ENCODE measurements at places on chromosomes 13 and 19.

DNA sequence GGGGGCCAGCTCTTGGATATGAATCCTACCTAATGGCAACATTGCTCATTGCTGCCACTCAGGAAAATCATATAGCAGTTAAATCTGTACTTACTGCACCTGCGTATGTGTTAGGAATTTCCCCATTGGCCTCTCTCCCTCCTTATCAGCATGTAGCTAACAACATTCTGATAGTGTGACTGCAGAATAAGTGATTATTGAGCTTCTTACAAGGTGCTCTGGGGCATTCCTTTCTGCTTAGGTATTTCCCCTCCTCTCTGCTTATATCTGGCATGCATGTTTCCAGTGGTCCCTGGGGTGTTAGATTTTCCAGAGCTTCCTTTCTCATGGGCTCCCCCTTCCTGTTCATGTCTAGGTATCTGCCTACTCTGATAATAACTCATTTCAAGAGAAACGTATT, 414.1 kb upstream of the SLITRK1 start:
- no peak for DNase-seq

DNA sequence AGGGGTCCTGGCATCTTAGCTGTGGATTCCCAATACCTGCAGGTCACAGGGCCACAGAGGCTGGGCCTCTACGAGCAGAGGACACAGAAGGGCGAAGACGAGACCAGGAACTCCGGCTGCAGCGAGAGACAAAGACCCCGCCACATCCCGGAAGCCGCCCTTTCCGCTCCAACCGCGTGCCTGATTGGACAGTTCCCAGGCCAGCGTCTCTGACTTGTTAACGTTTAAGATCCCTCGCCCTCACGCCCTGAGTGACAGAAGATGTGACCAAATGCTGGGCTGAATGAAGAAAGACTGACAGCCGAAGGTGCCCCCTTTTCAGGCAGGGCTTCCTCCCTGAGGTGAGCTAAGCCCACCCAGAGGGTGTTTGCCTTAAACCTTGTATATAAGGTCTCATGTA, at the start of gene ZNF98:
ZNF98 (minus strand) TSS at position 136 of the 400 bp plus-strand sequence; CDS start at position 14, 122 bp downstream.
- DNase-seq, result no peak

GRCh38 chr19:1232652-1233072, 5.1 kb downstream of the CBARP start:
- DNase-seq, result no peak

- no peak for DNase-seq
Observed at GRCh38 chr19:591099-591958, 1.6 kb downstream of the HCN2 start.

DNA sequence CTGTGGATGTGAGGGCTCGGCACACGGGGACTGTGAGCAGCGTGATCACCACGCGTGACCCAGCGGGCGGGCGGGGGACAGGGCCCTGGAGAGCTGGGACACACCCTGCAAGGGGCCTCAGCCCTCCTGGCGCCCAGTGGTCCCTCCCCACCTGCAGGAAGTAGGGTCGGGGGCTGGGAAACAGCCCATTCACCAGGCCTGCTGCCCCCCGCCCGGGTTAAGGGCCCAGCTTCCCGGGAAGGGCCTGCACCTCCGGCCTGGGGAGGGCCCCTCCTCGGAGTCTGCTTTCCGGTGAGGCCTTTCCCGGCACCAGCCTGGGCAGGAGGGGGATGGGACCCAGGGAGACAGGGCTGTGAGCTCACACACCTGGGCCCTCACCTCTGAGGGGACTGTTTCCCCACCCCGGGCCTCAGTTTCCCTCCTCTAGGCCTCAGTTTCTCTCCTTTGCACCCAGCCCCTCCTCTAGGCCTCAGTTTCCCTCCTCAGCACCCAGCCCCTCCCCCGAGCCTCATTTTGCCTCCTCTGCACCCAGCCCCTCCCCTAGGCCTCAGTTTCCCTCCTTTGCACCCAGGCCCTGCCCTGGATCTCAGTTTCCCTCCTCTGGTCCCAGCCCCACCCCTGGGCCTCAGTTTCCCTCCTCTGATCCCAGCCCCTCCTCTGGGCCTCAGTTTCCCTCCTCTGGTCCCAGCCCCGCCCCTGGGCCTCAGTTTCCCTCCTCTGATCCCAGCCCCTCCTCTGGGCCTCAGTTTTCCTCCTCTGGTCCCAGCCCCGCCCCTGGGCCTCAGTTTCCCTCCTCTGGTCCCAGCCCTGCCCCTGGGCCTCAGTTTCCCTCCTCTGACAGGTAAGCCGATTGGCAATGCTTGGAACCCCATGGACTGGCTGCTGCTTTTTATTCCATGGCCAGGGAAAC, 1.9 kb upstream of the MADCAM1 start:
- DNase-seq, result no peak

DNA sequence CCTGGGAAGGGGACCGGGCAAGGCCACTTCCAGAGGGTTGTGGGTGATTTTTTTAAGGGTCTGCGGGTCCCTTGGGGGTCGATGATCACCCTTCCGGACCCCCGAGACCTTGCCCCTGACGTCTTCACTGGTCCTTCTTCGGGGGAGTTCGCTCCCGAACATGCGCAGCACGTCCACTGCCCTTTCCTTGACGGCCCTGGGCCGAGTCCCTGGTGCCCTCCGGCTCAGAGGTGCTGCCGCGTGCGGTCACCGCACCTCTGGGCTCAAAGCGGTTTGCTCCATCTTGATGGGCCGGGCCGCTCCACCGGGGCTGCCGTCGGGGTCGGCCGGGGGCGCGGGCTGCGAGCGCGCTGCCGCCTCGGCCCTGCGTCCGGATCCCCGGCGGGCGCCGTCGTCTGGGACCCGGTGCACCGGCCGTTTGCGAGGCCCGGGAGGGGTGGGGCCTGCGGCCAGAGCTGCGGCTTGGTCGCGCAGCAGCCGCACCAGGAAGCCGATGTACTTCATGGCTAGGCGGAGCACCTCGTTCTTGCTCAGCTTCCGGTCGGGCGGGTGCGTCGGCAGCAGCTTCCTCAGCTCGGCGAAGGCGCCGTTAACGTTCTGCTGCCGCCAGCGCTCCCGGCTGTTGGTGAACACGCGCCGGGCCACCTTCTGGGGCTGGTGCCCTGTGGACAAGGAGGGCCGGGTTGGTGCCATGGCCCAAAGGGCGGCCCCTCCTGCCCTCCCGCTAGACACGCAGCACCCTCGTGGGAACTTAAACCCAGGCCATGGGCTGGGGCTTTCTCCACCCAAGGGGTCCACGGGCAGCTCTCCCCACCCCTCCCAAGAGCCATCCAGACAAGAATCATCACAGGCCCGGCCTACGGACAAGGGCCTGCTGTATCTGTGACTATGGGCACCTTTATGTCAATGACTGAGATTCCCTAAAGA, 3.3 kb downstream of the LYL1 start:
- no peak for DNase-seq

DNA sequence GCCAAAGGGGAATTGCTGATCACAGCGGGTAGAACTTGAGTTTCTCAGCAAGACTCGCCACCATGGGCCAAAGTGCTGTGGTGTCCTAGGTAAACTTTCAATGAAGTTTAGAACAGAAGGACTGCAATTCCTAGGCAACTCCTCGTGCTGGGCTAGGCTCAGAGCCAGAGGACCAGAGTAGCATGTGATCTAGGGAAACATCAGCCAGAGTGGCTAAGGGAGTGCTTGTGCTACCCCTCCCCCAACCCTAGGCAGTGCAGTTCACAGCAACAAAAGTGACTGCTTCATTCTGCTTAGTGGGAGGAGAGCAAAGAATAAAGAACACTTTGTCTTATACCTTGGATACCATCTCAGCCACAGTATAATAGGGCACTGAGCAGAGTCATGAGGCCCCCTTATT, 1658.6 kb upstream of the MIR17HG start:
- DNase-seq, result no peak

- DNase-seq, result no peak
Observed at GRCh38 chr13:76980075-76980718, 11.7 kb upstream of the CLN5 start.

DNA sequence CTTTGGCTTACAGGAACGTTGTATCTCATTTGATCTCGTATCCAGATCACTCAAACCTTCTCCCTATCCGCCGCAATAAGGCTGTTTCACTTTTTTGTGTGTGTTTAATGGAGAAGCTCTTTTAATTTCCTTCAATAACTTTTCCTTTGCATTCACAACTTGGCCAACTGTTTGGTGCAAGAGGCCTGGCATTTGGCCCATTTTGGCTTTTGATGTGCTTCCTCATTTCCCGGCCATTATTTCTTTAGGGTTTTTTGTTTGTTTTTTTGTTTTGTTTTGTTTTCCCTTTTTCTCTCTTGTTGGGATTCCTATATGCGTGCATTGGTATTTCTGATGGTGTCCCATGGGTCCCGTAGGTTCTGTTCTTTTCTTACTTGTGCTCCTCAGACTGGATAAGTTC, 6.1 kb upstream of the UPF3A start:
- DNase-seq, result no peak

DNA sequence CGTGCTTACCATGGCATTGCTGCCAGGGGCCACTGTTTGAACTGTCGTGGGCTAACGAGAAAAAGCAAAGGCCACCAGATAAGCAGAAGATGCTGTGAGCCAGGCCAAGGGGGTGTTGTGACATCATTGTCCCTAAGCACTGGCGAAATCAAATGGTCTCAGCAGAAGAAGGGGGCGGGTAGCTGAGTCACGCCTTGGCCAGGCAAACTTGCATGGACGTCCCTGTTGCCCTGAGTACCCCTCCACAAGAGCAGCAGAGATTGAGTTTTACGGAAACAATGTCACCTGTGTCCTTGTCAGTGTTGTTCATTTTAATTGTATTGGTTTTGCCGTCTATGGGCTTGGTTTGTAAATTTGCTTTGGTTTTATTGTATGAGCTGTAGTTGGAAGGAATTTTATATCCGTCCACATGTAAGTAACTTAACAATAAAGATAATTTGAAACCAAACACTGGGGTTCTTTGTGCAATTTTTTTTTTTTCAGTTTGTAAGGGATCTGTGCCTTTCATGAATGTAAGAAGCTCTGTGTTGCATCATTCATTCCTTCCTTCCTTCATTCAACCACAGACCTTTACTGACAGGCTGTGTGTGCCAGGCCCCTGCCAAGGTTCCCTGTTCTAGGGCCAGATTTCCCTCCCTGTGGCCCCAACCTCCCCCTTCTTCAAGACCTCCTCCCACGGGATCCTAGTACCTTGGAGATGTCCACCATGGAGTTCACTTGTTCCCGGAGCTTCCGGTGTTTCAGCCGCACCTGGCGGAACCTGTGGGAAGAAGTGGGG, 12.3 kb downstream of the KCNN4 start:
- DNase-seq, result no peak

DNA sequence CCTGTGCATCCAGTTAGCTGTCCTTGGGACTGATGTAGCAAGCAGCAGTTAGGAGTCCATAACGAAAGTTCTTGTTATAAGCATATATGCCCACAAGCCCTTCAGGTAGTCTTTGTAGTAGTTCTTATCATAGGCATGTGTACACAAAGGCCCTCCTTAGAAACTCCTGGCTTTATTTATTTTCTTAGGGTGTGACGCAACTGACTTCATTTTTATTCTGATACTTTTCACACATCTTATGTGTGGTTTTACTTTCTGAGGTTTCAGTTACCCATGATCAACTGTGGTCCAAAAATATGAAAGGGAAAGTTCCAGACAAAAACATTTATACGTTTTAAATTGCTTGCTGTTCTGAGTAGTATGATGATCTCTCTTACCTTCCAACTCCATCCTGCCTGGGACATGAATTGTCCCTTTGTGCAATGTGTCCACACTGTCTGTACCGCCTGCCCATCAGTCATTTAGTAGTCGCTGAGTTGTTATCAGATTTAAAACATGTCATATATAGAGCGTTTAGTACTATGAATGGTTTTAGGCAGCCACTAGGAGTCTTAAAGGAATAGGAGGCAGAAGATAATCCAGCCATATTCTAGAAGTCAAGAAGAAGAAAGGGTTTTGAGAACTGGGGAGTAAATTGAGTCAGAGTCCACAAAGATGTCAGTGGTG, 19.4 kb downstream of the GPC5 start:
- no peak for DNase-seq

DNA sequence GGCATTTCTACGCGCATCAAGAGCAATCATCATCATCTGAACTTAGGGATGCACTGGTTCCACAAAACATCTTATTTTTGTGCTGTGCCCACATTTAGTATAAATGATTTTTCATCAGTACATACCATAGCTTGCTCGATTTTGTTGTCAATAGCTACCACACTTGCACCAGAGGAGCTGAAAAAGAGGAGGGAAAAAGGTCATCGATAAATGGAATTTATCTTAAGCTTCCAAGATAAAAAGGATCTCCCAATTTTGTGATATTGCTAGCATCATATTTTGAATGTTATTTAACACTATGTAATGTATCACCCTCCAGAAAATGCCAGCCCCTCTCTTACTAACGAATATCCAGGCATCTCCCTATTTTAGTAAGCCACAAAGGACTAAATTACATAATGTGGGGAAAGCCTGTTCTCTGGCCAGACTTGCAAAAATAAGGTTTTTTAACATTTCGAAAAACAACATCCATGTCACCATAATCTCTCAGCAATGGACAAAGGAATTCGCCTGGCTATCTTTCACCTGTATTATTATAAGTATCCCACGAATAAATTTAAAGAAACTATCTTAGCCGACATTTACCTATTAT, 62.4 kb downstream of the SERP2 start:
- DNase-seq, result no peak

DNA sequence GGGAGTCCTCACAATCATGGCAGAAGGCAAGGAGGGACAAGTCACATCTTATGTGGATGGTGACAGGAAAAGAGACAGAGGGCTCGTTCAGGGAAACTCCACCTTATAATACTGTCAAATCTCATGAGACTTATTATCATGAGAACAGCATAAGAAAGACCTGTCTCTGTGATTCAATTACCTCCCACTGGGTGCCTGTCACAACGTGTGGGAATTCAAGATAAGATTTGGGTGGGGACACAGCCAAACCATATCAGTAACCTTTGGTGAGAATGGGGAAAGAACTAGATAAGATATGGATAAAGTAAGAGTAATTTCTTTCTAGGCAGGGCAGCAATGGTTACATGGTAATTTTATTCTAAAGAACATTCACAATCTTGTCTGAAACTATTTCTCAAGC, 344.9 kb upstream of the KLF12 start:
- no peak for DNase-seq

All from HS-27A (cell line).